NCI-H2171 (cell line): ENCODE measurements at places on chromosomes 6 and 20.

GRCh38 chr6:111417946-111418345 is 65.1 kb downstream of the REV3L start:
- DNase-seq = no peak

DNA sequence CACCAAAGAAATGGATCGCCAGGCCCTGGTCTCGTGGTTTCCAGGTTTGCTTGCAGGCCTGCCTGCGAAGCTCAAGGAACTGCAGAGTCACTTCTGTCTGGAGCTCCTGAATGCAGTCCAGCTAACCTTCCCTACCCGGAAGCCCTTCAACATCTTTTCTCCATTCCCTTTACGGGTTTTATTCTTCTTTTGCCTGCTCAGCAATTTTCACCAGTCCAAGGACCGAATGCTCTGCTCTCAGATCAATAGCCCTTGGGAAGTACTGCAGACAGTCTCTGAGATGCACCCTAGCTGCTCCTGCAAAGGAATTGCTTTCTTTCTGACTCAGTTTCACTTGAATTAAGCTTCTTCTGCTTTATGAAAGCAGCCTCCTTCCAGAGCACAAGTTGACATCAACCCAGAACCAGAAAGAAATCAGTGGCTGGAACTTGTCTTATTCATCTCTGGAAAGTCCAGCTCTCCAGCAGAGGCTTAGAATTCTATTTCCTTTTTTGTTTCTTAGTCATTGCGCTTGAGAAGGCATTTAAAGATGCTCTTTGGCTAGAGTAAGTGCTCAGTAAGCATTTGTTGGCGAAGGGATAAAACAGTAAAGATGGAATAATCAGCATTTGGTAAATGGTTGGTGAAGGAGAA is 18.7 kb upstream of the YWHAB start:
- DNase-seq = no peak

GRCh38 chr6:35473850-35474130 is 5.6 kb downstream of the RPL10A start:
- no peak for DNase-seq

DNA sequence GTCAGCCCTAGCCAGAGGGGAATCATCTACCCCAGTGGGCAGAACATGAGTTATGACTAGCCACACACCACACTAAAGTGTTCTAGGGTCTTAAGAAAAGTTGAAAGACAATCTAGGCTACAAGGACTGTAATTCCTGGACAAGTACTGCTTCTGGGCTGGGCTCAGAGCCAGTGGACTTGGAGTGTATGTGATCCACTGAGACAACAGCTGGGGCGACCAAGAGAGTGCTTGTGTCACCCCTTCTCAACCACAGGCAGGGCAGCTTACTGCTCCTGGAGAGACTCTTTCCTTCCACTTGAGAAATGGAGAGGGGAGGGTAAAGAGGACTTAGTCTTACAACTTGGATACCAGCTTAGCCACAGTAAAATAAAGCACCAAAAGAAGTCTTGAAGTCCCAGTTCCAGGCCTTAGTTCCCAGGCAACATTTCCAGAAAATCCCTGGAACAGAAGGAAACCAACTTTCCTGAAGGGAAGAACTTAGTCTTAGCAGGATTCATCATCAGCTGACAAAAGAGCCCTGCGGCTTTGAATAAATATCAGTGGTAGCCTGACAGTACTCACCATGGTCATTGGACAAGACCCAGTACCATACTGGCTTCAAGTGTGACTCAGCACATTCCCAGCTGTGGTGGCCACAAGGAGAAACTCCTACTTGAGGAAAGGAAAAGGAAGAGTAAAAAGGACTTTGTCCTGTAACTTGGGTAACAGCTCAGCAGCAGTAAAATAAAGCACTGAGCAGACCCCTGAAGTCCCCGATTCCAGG is 355.1 kb upstream of the ADGRB3 start:
- DNase-seq = no peak

DNA sequence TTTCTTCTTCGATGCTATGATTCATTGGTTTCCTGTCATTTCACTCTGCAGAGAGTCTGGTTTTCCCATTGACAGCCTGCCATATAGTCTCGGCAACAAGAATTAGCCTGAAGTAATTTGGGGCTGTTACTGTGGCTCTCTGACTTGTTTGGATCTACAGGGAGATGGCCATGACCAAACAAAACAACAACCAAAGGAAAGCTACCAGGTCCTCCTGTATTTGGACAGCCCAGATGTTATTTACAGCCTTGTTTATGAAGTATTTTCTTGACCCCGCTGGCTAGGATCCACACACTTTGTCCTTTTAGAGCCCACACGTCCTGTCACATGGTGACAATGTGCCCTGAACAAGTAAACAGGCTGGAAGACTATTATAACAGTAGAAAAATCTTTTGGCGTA is 111.4 kb upstream of the PREP start:
- no peak for DNase-seq
